Hepatocyte (in vitro differentiated cells): ENCODE measurements at places on chromosomes 11 and 22.

- DNase-seq: peak; percentile 71
Observed at GRCh38 chr11:124793466-124794278, 6.5 kb downstream of the MSANTD2 start.

DNA sequence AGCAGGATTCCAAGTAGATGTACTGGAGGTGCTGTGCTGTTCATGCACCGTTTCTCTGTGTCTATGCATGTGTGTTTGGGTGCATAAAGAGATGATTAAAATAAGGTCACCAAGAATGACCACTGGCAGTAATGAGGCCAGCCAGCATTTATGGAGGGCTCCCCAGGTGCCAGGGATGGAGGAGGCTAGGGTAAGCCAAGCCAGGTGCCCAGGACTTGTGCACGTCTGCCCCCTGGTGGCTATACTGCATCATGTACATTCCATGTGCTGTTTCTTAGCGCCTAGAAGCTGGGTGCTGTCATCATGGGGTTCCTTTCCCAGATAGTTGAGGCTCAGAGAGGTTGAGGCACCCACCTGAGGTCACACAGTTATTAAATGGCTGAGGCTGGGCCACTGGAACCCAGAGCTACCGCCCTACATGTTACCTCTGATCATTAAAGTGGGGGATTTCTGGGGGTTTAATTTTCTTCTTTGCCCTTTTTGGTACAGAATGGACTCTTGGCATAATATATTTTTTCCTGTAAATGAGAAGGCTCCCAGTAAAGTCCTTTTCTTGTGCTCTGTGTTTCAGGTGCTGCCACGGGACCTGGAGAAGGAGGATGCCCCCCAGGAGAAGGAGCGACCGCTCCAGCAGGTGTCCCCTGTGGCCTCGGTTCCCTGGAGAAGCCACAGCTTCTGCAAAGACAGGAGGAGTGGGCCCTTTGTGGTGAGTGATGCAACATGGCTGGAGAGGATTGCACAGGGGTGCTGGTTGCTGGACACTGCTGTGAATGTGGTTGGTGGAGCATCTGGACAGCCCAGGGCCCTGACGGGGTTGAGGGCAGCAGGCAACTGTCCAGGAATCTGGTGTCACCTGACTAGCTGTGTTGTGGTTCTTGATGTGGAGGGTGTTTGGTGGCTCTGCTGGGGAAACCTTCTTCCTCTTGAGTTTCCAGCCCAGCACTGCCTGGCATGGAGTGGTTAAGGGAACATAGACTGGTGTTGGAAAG lies 96.4 kb downstream of the KIAA1671 start:
- DNase-seq: peak; percentile 84

DNA sequence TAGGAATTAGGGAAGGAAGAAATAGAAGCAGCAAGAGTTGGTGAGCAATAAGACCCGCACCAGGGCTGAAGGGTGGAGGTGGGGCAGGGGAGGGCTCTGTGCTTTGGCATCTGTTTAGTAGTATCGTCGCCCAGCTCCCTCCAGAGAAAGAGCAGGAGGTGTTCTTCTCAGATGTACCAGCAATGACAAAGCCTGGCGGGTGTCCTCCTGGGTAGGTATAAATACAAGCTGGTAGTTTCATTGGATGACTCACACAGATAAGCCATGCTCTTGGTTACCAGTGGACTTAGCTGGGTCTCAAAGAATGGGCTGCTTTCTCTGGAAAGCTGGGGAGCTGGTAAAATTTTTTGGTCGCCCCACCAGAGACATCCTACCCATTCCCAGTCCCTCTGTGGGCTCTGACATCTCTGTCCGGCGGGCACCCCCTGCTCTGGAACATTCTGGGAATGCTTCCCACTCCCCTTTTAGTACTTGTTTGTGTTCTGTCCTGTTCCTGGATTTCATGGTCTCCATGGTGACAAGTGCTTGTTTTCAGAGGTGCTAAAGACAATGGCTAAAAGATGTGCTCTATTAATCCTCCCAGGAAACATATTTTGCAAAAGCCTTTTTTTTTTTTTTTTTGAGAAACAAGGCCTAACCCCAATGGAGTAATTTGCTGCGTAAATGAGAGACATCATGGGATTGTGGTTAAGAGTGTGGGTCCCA lies 15.4 kb upstream of the TUBA8 start:
- no peak for DNase-seq

- DNase-seq: no peak
Observed at GRCh38 chr11:62559204-62559603, 12.6 kb upstream of the AHNAK start.

DNA sequence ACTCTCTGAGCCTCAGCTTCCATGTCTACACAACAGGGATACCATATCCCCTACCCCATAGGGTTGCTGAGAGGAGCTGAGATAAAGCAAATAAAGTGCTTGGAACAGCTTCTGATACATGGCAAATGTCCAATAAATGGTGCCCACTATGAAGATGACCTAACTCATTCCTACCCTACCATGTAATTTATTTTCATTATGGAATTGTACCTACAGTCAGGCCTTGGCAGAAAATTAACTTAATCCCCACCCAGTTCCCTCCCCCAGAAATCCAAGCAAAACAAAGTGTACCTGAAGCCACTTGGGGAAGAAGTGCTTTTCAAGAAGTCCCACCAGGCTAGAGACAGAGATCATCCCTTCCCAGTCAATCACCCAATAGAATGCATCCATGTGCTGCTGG lies 10.8 kb downstream of the SRRD start:
- no peak for DNase-seq
